Ovary (tissue), 10 donors: ENCODE measurements at places on chromosomes 3 and 15. TPM values are rescaled to one million over a fixed set of nuclear protein-coding genes. Genes with fewer than 3 reads are reported as not detected.
A peak's percentile ranks its signal among the peaks of the same experiment; 100 is the strongest.

The FAM227B gene
- total RNA-seq = 13.3 TPM

The EEF1AKMT4 gene
- 2.1 TPM for total RNA-seq

The TMC3 gene
- not detected for total RNA-seq

The GLCE gene
- total RNA-seq = 12.2 TPM

The SPESP1 gene
- 3.2 TPM for total RNA-seq

The AADAC gene
- 0.41 TPM for total RNA-seq

The THRB gene
- total RNA-seq = 1.9 TPM

The RAB6B gene
- total RNA-seq = 0.83 TPM

The SUSD5 gene
- total RNA-seq = 0.38 TPM

The RTP2 gene
- total RNA-seq = not detected

The VIPR1 gene
- 0.25 TPM for total RNA-seq

The ACAN gene
- 0.28 TPM for total RNA-seq

The EXD1 gene
- total RNA-seq = not detected

GRCh38 chr15:67766968-67767367, 58.3 kb upstream of the SKOR1 start:
- DNase-seq = no peak

DNA sequence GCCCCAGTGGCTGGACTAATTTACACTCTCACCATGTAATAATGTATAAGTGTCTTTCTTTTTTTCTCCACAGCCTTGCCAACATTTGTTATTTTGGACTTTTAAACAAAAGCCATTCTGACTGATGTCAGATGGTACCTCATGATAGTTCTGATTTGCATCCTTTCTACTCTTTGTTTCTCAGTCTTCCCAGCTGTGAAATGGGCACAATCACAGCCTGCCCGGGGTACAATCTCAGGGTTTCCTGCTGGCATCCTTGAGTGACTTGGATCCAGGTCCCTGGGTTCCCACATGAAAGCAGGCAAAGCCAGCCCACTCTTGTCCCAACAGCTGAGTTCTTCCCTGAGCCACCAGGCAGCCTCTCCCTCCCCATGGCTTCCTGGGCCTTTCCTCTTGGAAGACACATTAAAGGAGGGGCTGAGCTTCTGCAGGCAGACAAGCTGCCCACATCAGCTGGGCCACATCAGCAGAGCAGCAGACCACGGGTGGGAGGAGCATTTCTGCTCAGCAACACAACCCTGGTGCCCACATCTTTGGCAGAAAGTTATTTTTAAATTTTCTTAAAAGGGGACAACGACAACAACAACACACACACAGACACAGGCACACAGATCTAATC, 82.0 kb downstream of the MYLK start:
- DNase-seq = no peak

GRCh38 chr15:70166506-70167087, 68.9 kb upstream of the TLE3 start:
- DNase-seq = no peak

DNA sequence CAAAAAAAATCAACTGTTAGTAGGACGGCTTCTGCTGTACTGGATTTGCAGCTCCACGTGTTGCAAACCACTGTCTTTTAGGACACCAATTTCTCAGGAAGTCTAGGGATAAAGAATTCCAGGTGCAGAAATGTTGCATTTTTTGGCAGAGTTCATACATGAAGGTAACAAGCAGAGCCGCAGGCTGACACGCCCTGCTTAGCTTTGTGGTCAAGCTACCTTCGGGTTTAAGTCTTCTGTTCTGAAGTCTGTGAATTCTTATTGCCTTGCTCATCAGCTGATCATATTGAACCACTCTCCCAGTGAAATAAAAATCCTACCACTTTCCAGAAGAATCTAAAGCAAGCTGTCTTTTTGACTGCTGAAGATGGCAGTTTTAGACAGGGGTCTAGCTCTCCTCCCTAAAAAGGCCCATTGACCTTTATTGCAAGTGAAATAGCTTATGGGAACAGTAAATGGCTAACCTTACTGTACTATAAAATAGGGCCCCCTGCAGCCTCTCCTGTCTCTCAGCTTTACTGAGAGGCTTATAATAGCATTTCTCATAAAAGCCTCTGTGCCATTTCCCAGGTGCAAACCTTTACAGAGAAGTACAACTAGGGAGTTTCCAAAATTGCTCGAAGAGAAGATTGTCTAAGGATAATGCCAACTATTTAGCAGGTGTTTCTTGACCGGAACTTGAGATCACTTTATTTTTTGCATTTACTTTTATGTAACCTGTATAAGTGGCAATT, 262.2 kb upstream of the IL12A start:
- DNase-seq = no peak

GRCh38 chr3:13296662-13297061, 123.5 kb downstream of the NUP210 start:
- no peak for DNase-seq

- no peak for DNase-seq
Measured at GRCh38 chr3:48684054-48684349, 1.7 kb downstream of the NCKIPSD start.

DNA sequence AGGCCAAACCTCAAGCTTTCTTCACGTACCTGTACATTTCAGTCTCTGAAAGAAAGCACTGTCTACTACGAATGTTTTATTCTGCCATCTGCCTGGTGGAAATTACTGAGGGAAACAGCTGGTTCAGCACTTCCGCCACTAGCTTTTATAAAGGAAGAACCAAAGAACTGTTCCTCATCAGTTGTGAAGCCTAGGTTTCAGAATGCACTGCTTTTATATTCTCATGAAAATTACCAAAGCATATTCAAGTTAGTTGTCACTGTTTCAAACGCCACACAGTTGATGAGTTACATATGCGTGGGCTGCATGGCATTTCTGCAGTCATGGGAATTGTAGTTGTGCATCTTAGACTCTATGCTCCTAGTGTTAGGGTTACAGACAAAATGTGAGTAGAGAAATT, 21.5 kb upstream of the ZBTB38 start:
- no peak for DNase-seq

DNA sequence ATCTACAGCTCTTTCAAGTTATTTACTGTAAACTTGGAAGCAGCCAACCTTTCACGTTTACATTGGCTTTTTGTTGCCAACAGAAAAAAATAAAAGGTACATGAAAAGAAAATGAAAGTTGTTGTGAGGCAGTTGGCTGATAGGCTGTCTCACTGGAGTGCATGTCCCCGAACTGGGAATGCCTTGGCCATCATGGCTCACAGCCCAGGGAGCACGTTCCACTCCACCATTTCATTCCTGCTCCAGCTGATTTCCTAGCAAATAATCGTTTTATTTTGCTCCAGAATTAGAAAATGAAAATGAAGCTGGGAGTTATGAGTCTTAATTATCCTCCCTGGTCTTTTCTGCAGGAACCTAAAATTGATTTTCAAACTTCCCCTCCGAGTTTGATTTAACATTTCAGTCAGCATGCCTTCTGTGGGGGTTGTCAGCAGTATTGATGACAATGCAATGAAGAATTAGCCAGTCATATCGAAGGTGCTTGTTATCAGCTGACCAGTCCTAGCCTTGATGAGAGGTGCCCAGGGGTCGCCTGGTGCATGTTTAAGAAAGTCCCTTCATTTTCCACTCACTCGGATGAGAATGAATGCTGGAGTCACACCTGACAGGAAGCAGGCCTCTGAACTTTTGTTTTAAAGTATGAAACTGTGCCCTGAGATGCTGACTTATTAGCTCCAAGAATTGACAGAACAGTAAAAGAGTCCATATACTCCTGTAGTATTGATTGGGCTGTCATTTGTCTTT, 293.7 kb upstream of the TRIM42 start:
- peak; percentile 65 for DNase-seq

- DNase-seq = no peak
Measured at GRCh38 chr3:105431200-105431599, 64.5 kb downstream of the ALCAM start.

- DNase-seq = no peak
Measured at GRCh38 chr15:42456971-42457370, 34.0 kb downstream of the ZNF106 start.

- no peak for DNase-seq
Measured at GRCh38 chr3:54014067-54014466, 108.3 kb upstream of the CACNA2D3 start.

- DNase-seq = no peak
Measured at GRCh38 chr3:10249833-10250232, 1.6 kb downstream of the TATDN2 start.

- no peak for DNase-seq
Measured at GRCh38 chr3:151303751-151304150, 12.9 kb downstream of the GPR87 start.

GRCh38 chr3:135248213-135248612, 453.2 kb downstream of the EPHB1 start:
- DNase-seq = no peak

GRCh38 chr3:73114711-73115110, 53.3 kb downstream of the EBLN2 start:
- DNase-seq = no peak

- DNase-seq = no peak
Measured at GRCh38 chr3:134710313-134710680, 59.5 kb upstream of the KY start.

DNA sequence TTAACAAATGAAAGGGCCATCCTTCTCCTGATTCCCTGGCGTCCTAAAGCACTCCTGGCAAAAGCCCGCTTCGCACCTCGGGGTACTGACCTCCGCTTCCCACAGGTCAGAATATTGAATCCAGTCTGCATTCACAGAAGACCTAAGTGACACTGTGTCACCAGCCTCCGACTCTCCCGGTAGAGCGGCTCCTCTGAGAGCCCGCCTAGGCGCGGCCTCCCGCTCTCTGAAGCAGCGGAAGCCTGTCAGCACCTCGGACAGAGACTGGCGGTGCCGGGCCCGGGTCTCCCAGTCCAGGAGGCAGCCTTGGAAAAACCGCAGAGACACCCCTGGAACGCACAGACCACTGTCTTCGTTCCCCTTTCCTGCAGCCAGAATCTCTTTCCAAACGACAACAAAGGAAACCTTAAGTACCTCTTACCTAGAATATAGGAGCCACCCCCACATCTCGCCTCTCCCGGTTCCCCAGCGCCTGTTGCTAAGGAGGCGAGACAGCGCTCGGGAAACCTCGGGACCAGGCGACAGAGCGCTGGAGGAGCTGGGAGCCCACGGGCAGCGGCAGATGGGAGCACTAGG, 1.2 kb downstream of the GABRB3 start:
- peak; percentile 21 for DNase-seq

GRCh38 chr3:152241142-152242017, 27.3 kb upstream of the MBNL1 start:
- DNase-seq = no peak

GRCh38 chr3:77513542-77513941, 473.6 kb downstream of the ROBO2 start:
- DNase-seq = no peak

DNA sequence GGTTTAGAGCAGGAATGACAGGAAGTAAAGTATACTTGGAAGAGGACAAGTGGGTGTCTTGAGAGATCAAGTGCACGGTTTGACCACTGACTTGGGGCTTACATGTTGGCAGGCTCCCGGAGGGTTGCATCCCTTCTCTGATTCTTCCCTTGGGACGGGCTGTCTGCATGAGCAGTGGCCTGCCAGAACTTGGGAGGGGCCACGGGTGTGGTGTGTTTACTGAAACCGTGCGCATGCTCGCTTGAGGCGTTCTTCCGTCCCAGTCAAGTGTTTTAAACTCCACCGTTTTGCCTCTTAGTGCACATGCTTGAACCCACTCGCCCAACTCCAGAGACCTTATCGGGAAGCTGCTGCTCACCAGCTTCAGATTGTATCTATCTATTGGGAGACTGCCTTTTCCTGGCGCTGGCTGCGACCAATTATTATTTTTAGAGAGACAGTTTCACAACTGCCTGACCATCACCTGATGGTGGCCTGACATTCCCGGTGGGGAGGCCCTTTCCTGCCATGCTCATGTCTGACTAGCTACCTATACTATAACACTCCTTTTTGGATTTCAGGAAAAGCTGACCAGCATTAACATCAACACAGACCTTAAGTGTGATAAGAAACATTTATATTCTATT, 14.9 kb upstream of the C3orf22 start:
- DNase-seq = no peak
